ENCODE measurements at places on chromosomes 7 and 10.
A peak's percentile ranks its signal among the peaks of the same experiment; 100 is the strongest.

GRCh38 chr10:32055478-32056135 is 618 bp downstream of the KIF5B start:
- DNase-seq, result peak; percentile 54

- no peak for DNase-seq
Measured at GRCh38 chr10:60454336-60454735, 64.7 kb upstream of the ANK3 start.

DNA sequence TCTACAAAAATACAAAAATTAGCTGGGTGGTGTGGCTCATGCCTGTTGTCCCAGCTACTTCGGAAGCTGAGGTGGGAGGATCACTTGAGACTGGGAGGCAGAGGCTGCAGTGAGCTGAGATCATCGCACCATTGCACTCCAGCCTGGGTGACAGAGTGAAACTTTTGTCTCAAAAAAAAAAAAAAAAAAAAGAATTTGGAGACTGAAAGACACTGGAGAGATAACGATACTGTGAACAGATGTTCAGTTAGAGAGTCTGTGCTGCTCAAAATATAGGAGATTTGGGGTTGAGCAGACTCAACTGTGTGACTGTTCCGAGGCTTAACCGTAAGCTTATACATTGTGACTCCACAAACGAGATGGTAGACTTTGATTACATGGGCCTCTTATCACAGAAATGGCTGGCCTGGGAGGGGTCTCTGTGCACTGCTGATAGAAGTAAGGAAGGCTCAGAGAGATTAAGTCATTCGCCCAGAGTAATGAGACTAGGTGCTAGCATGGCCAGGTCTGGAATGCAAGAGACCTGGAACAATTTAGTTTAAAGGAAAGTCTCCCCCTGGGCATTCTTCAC is 19.4 kb downstream of the WBP1L start:
- no peak for DNase-seq

- no peak for DNase-seq
Measured at GRCh38 chr10:94376865-94377264, 14.1 kb upstream of the NOC3L start.

GRCh38 chr10:132420981-132421846 is 24.2 kb downstream of the PWWP2B start:
- DNase-seq, result no peak

DNA sequence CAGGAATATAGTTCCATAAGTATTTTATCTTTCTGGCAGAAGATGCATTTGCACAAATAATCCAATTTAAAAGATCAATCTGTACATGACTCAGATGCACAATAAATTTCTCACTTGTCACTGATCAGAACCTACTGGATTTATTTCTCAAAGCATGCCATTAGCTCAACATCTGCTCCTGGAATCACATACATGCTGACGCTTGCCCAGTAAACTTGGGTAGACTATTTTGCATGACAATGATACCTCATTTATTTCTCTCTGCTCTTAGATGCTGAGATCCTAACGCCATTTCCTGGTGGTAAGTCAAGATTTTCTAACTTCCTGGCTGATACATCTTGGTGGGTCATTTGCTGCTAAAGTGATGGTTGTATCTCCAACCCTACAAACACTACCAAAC is 33.8 kb upstream of the C10orf120 start:
- no peak for DNase-seq
